Stomach (tissue), 19 donors: ENCODE measurements at places on chromosomes 6 and 20.

- DNase-seq, result peak; percentile 38
Measured at GRCh38 chr6:3013486-3013885, 13.8 kb downstream of the NQO2 start.

DNA sequence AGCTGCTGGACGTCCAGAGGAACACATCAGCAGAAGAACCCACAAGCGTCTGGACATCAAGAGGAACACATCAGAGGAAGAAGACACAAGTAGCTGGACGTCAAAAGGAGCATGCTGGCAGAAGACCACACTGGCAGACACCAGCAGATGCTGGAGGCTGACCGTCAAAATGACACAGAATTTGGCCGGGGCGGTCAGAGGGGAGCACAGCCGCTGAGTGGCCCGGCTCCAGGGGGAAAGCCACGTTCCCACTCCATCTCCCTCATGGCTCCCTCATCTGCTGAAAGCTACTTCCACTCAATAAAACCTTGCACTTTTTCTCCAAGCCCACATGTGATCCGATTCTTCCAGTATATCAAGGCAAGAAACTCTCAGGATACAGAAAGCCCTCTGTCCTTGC, 283.6 kb downstream of the PTPRT start:
- no peak for DNase-seq

DNA sequence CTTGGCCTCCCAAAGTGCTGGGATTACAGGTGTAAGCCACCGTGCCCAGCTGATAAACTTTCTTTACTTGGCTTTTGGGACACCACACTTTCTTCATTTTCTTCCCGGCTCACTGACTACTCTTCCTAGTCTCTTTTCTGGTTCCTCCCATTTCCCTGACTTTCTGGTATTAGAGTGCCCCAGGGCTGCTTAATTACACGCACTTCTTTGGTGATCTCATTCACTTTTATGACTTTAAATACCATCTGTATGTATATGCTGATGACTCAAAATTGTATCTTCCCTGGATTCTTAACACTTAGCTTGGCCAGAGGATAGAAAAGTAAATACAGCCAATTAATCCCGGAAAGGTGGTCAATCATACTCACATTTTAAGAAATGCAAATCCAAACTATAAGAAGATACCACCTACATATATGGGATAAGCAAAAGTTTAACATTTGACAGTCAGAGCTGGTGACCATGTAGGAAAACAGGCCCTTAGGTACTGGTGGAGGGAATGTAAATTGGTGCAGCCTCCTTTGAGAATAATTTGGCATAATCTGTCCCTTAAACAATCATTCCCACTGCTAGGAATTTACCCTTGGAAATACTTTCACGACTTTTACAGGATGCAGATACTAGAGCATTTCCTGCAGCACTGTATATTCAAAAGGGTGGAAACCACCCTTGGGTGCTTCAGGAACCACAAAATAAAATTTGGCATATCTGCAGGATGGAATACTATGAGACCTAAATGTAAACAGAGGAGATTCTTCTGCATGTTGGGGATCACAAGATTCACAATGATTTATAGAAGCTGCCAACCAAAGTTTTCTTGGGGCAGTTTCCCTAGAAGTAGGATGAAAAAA, 9.4 kb upstream of the NANP start:
- no peak for DNase-seq

DNA sequence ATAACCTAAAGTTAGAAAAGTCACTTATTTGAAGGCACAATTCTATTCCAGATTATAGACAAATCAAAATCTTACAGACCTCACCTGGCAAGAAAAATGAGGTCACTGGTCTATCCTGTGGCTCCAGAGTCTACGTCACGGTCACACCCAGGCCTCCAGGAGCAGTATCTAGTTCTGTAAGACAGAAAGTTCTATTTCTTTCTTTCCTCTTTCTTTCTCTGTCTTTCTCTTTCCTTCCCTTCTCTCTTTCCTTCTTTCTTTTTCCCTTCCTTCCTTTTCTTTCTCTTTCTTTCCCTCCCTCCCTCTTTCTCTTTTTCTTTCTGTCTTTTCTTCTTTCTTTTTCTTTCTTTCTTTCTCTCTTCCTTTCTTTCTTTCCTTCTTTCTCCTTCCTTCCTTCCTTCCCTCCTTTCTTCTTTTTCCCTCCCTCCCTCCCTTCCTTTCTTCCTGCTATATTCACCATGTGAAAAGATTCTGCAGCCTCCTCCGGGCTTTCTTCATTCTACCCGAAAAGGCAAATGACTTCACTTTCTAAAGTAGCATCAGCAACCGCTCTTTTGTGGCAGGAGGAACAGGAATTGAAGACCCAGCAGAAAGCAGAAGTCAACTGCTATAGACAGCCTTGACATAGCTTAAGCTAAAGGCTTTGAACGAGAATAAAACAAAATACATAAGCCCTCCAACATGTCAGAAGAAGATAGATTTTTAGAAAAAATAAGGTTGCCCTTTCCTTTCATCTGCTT, 83.9 kb upstream of the SIRPG start:
- no peak for DNase-seq

- DNase-seq, result peak; percentile 65
Measured at GRCh38 chr20:34110745-34111641, 1.1 kb downstream of the EIF2S2 start.

DNA sequence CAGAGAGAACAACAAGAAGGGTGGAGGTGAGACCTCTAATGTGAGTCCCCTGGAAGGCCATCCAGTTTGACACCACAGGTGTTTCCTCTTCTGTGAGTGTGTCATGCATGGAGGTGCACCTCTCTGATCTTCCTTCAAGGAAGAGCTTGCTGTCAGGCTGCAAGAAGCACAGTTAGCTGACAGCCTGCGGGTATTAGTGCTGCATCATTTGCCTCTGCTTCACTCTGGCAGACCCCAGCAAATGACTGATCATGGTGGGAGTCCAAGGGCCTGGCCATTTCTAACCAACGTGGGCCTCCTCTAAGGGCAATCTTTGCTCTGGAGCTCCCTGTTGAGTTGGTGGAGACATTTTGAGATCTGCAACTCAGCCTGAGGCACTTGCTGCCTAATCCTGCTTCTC, 206.3 kb downstream of the EPHA7 start:
- no peak for DNase-seq

DNA sequence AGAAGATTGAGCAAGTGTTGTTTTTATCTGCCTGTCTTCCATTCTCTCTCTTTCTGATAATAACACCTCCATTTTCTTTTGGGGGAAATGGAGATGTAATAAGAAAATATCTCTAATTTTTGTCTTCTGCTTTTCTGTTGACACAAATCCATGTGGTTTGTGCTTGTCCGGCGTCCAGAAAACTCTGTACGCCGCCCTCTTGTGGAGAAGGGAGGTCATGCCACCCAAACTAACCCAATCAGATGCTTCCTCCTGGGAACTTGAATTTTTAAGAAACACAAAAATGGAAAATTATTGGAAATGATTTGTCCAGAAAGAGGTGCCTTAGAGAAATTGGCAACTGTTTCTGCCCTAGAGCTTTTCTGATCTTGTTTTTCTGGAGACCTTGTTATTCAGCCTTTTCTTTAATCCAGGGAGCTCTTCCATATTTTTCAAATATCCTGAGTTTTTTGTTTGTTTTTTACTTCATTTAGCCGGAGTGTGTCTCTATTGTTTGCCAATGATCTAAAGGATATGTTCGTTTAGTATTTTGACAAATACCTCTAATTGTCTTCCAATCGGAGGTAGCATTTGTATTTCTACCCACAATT, 17.8 kb upstream of the FNDC1 start:
- peak; percentile 61 for DNase-seq
